ENCODE measurements at places on chromosomes 3 and 15.

- DNase-seq, result no peak
Measured at GRCh38 chr3:116165641-116166040, 279.6 kb downstream of the LSAMP start.

DNA sequence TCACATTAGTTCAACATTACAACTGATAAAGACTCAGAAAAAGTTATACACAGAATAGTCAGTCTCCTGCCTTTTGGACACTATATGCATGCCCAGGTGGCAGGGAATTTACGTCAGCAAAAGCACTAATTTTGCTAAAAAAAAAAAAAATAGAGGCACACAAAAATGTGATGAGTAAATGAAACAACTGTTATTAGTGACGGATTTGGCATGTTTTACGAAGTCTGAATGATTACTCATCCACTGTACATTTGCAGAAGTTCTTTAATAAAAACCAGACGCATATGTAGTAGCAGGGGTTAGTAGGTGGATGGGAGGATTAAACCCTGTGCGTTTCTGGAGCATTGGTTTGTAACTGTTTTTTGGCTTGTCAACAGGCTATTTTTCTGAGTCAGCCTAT, 99.0 kb downstream of the MITF start:
- DNase-seq, result no peak

DNA sequence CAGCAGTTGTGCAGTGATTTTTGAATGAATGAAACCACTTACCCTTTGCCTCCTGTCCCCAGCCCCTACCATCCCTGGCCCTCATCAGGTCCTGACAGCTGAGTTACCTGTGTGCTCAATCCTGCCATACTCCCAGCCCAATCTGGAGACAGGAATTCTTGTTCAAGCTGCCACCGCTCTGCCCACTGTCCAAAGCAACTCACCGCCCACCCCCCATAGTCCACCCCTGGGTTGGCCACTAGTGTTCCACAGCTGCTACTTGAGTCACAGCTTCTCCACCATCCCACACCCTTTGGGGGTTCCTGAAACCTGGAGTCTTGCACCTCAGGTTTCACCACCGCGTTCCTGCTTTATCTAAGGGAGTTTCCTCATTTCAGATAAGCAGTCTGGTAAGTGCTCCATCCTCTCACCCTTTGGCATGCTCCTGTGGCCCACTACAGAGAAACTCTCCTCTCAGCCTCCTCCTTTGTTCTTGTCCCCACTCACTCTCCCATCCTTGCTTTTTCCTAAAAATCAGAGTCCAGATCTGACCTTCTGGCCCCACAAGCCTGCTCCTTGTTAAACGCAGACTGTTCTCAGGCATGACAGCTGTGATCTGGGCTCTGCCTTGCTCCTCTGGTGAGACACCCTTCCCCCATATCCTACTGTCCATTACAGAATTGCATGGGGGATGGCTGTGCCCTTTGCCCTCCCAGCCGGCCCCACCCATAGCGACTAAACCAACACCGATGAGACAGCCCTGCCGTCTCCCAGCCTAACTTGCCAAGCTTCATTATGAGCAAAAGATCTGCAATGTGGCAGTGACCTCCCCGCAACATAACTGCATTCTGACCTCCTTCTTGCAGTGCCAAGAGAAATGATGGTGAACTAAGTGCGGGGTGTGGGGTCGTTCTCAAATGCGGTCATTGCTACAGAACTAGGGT, 50.0 kb downstream of the CYP19A1 start:
- DNase-seq, result peak; percentile 46

- no peak for DNase-seq
Measured at GRCh38 chr3:169659820-169660674, 3.5 kb downstream of the MECOM start.

- DNase-seq, result no peak
Measured at GRCh38 chr3:45660567-45660901, 28.7 kb upstream of the SACM1L start.

DNA sequence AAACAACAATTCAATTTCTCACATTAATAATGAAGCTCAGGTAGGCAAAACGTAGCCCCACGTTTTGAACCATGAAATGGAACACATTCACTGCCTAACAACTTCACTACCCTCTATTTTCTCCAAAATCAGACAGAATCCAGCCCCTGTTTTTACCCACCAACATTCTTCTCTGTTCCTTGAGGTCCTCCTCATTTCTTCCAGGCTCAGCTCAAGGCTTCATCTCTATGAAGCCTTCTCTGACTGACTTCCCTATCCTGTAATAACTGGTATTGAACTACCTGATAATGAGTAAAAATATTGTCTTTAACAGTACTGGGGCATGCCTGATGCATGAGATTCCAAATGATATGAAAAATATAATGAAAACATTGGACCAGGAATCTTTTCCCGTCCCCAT, 2.2 kb downstream of the TFRC start:
- DNase-seq, result no peak

DNA sequence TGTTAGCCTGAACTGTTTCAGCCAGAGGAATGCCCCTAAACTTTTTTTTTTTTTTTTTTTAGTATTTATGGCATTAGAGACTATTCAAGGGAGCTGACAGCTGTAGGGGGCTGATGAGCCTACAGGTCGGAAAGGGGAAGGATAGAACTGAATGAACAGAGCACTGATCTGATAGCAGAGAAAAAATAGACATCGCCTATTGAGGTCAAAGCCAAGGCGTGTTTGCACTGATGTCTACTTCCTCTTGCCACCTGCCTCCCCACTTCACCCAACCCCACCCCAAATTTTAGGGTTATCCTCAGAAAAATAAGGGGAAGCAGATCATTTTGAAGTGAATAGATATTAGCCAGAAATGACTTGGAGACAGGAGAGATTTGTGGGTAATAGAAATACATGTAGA, 3.0 kb upstream of the ZMAT3 start:
- DNase-seq, result no peak

- DNase-seq, result no peak
Measured at GRCh38 chr3:179819379-179819778, 166.5 kb downstream of the USP13 start.

GRCh38 chr3:151037746-151038477, 47.6 kb upstream of the MED12L start:
- DNase-seq, result no peak

DNA sequence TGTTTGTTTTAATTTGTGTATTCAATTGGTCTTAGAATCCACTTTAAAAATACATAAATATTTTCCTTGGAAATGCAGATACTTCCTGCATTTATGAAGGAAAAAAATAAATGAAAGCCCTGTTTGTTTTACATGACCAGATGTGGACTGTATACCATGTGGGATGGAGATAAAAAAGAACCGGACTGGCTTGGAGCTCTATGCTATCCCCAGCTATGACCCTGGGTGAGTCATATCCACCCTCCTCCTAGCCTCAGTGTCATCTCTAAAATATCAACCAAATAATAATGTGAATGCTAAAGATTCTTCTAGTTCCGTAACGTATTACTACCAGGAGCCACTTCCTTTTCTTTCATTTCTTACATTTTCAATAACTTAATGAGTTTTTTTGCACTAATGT, 44.5 kb upstream of the PDZRN3 start:
- DNase-seq, result no peak

DNA sequence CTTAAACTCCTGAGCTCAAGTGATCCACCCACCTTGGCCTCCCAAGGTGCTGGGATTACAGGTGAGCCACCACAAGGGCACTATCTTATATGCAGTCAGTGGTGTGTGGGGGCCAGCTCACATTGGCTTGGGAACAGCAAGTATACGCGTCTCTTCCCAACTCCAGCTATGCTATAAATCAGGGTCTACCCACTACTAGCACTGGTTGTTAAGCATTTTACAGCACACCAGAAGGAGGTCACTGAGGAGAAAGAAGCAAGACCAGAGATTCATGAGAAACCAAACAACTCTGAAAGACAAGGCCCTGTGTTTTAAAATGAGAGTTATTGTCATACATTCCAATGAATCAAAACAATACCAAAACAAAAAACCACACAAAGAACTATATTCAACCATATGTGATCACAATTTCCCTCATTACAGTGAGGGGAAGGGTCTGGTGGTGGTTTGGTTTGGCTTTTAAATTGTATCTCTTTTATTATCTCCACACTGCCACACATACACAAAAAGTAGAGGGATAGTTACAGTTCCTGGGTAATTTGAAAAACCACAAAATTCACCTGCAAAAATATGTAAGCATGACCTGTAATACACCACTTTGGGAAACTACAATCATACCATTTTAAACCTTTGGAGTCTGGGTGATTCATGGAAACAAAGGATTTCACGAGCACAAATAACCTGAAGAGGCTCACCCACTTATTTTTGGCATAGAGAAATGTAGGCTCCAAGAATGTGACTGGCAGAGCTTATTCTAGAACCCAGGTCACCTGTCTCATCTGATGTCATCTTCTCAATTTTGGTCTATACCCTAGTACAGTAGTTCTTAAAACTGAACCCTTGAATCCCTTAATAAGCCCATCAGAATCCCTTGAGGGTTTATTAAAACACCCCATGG, 5.2 kb downstream of the MAGI1 start:
- DNase-seq, result no peak

- no peak for DNase-seq
Measured at GRCh38 chr3:139280027-139280671, 63.7 kb upstream of the MRPS22 start.

GRCh38 chr3:186746008-186746407, 28.8 kb downstream of the KNG1 start:
- DNase-seq, result no peak

GRCh38 chr15:70327856-70328678, 230.3 kb upstream of the TLE3 start:
- DNase-seq, result no peak

- no peak for DNase-seq
Measured at GRCh38 chr3:161647936-161648470, 151.4 kb downstream of the OTOL1 start.

DNA sequence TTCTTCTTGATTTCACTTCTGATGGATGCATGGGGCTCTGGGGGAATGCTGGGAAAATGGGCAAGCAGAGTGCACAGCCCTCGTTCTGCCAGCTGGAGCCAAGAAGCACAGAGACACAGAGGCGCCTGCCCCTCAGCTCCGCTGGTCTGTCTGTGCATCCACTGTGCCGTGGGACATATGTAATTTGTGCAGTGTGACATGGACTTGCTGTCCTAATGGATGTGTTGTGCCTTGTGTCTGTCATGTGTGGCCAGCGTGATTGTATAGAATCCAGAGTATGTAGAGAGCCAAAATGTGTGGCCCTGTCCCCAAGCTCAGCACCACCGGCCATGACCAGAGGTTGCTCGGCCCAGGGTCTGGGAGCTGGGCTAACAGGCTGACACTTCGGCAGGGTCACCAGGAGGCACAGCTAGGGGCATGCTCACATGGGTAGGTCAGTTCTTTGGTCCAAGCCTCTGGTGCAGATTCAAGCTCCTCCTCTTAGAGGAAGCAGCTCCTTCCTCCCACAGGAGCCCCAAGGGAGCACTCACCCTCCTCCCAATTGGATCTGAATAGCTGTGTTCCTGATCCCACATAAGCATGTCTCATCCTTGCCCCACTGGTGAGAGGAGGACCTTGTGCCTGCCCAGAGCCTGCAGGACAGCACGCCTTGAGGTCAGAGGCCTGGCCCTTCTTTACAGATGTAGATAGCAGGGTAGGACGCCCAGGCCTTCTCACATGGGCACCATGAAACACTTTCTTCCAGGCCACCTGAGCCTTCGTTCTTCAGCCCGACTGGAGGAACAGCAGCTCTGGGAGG, 100.8 kb upstream of the ABHD17C start:
- no peak for DNase-seq
